ENCODE measurements at places on chromosomes 7 and 10.

- no peak for DNase-seq
These were observed 1.9 kb downstream of the LRRC72 start for GRCh38 chr7:16528520-16528919.

DNA sequence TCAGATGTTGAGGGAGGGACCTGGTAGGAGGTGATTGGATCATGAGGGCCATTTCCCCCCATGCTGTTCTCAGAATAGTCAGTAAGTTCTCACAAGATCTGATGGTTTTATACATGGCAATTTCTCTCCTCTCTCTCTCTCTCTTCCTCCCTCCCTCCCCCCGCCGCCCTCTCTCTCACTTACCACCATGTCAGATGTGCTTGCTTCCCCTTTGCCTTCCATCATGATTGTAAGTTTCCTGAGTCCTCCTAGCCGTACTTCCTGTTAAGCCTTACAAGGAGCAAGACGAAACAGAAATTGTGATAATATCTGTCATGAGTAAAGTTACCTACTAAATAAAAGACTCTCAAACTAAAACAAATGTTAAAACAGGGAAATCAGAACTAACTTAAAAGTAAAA lies 19.9 kb upstream of the GPR141 start:
- no peak for DNase-seq

DNA sequence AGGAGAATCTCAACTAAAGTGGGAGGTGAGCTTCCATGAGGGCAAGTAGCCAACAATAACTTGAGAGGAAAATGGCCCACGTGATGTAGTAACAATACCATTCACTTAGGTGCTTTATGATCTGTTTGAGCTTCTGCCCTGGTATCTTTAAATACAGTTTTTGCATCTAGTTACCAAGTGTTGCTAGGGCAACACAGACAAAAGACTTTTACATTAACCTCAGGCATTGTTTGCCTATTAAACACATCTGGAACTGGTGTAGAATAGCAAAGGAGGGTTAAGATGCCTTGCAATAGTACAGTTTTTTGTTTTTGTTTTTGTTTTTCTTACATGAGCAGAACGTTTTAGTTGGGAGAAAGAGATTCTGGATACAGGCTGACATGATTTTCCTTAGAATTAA lies 97.7 kb upstream of the MTPN start:
- DNase-seq: no peak

GRCh38 chr10:109765838-109766237 lies 157.5 kb downstream of the XPNPEP1 start:
- DNase-seq: no peak

DNA sequence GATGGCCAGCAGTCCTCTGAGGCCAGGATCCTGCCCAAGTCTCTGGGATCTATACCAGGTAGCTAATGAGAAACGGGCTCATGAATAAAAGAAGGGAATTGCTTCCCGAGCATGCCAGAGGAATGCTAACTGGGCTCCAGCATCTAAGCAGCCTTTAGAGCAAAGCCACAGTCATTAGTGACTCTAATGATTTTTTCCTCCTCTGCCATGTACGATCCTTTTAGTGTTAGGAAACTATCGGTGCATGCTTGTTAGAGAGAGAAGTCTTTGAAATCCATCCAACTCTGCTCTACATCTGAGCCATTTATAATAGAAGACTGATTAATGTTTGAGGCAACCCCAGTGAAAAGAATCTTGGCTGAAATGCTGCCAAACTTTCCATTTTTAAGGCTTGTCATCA lies 124.9 kb upstream of the TCERG1L start:
- DNase-seq: no peak
